ENCODE measurements at places on chromosomes 6 and 20. TPM values are rescaled to one million over a fixed set of nuclear protein-coding genes. Genes with fewer than 3 reads are reported as not detected.

Gene ZBTB46
- 32.0 TPM for total RNA-seq

DNA sequence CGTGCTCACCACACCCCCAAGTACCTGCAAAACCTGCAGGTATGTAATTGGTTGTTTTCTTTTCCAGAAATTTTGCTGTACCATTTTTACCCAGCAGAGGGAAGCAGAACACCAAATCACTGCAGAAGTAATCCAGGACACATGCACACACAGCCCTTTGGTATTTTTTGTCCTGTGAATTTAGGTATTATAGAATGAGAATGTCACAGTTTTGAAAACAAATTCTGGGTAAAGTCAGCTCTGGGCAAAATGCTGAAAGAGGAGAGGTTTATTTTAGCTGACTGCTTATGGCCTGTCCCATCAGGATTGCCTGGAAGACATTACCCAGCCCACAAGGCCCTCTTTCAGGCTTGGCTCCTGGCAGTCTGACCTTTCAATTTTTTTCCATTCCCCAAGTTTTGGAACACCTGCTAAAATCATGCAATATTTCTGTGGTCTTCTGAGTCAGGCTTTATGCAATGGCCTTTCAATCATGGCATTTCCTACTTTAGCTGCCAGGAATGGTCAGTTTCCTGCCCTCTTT, 3.5 kb upstream of the EFHC1 start:
- no peak for DNase-seq

Gene GRIK2
- 13.1 TPM for total RNA-seq

DNA sequence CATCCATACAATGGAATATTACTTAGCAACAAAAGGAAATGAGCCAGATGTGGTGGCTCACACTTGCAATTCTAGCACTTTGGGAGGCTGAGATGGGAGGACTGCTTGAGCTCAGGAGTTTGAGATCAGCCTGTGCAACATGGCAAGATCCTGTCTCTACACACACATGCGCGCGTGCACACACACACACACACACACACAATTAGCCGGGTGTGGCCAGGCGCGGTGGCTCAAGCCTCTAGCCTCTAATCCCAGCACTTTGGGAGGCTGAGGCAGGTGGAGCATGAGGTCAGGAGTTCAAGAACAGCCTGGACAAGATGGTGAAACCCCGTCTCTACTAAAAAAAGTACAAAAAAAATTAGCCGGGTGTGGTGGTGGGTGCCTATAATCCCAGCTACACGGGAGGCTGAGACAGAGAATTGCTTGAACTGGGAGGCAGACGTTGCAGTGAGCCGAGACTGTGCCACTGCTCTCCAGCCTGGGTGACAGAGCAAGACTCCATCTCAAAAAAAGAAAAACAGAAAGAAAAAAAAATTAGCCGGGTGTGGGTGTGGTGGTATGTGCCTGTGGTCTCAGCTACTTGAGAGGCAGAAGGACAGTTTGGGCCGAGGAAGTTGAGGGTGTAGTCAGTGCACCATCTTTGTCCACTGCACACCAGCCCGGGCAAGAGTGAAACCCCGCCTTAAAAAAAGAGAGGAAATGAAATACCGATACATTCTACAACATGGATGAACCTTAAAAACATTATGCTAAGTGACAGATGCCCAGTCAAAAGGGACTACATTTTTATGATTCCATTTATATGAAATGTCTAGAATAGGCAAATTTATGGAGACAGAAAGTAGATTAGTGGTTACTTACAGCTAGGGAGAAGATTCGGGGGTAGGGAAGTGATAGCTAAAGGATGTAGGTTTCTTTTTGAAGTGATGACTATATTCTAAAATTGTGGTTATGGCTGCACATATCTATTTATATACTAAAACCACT, 52.5 kb downstream of the RBL1 start:
- DNase-seq: no peak

Gene PNPLA1
- total RNA-seq: not detected

Gene OR2H1
- not detected for total RNA-seq

Measured in uterus (tissue), 4 donors.